Foreskin keratinocyte (primary cell): ENCODE measurements at places on chromosomes 3 and 15. TPM values are rescaled to one million over a fixed set of nuclear protein-coding genes. Genes with fewer than 3 reads are reported as not detected.

- peak; percentile 38 for DNase-seq
Observed at GRCh38 chr3:177603148-177603603, 405.9 kb upstream of the TBL1XR1 start.

- peak; percentile 82 for DNase-seq
Observed at GRCh38 chr15:29938361-29939335, 116.4 kb upstream of the TJP1 start.

DNA sequence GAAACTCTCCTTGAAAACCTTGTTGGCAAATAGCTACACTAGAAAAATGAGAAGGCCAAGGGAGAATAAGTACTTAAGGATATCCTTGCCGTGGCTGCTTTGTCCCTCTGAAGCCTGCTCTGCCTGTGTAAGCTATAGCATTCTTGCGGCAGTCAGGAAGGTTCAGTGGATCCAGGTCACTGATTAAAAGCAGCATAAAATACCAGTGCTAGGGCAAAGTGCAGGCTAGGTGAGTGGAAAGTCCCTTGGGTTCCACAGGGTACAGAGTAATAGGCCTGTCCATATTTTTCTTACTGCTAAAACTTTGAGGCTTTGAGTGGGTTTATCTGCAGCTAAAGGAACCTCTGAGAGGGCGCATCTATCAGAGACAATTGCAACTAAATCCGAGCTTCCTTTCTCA lies 10.3 kb downstream of the CXCR6 start:
- DNase-seq: no peak

DNA sequence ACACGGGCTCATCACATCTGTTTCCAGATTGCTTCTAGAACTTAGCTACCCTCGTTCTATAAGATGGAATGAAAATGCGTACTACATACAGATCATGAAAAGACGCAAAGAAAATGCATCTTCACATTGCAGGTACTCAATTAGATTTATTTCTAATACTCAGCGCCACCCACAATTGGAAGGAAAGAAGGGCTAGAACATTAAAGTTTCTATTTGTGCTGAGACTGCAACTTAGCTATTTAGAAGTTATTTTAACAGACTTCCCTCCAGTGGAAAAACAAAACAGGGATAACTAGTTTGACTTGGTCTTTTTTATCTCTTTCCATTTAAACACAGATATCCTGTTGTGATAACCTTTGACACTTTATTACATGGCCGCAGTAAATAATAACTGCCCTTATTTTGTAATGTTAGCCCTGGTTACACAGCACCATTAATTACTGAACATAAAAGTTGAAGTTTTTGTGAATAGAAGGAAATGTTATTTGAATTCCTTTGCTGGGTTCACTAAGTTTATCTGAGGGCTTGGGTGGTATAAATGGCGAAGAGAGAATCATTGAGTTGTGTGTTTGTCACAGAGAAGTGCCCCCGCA lies 86.9 kb upstream of the SLC25A26 start:
- DNase-seq: no peak

DNA sequence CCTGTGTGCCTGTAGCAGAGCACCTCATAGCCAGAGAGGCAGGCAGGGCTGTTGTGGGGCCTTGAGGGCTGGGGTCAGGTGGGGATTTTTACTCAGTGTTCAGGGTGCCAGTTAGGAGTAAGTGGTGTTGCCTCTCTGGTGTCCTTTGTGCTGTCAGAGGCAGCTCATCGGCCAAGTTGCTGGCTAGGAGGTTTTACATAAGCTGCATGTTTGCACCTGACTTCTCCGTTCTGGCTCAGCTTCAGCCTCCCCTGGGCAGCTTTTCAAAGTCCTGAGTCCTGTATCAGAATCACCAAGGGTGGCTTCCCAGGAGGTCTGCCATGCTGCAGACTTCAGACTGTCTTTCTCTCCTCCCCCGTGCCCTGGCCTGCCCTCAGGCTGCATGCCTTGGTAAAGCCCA lies 242.6 kb upstream of the TPM1 start:
- no peak for DNase-seq

DNA sequence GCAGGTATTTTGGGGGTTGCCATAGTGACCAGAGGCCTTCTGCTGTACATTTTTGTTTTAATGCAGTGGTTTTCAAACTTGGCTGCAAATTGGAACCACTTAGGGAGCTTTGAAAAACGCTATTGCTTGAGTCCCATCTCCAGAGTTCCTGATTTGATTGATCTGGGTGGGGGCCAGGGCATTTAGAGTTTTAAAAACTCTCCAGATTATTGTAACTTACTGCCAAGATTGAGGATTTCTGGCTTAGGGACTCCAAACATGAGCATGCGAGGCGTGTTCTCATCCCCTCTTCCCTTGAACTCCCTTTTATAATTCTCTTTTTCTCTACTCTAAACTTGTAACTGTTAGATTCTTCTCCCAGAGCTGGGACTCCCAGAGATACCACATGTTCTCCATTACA lies 340.8 kb upstream of the SUCLG2 start:
- no peak for DNase-seq

SCAANT1 gene
- total RNA-seq: not detected in 2 replicates

NMNAT3 gene
- 1.5 and 1.6 TPM in 2 replicates for total RNA-seq

GRCh38 chr3:56111606-56112304 lies 356.5 kb downstream of the ERC2 start:
- no peak for DNase-seq

DNA sequence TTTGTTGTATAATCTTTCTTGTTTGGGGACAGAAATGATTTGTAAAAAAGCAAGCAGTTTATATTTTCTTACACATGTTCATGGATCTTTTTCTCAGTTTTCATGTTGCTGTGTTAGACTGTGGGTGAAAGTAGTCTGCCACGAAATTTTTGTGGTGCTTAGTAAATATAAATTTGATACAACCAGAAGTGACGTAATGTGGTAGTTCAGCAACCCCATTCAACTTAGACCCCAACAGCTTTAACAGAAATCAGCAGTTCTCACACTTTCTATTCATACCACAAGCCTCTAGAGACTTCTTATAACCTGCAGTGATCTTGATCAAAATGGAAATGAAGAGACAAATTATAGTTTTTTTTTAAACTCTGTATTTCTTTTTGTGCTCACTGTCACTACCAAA lies 120.2 kb upstream of the IGSF10 start:
- no peak for DNase-seq

RFTN1 gene
- 29.3 and 33.9 TPM in 2 replicates for total RNA-seq

- no peak for DNase-seq
Observed at GRCh38 chr15:26996250-26996649, 25.3 kb downstream of the GABRG3 start.

DNA sequence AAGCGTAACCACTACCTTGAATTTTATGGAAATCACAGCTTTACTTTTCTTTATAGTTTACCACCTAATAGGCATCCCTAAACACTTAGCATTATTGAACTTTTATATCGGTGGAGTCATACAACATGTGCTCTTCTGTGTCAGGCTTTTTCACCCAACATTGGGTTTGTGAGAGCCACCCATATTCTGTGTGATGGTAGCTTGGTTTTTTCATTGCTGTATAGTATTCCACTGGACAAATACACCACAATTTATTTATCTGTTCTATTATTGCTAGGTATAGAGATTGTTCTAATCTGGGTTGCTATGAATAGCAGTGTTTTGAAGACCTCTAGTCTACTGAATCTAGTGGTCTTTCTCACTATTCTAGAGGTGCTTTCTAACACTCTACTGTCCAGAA lies 31.6 kb upstream of the ATP1B3 start:
- no peak for DNase-seq

C2CD4A gene
- total RNA-seq: not detected in 2 replicates

PAK6 gene
- 14.1 and 15.6 TPM in 2 replicates for total RNA-seq

DNA sequence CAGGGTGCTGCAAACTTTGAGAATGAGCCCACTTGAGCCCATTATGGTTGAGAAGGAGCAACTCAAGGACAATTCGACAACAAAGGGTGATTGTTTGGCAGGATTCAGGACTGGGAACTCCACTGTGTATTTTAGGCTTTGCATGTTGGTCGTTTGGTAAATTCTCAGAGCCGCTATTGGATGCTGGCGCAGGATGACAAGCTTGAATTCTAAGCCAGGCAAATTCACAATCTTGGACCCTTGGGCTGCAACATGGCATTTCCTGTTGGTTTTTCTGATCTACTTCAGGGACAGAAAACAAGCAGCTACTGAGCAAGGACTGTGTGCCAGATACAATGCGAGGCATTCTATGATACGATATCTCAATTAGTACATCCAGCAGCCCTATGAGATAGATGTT lies 82.8 kb downstream of the RYR3 start:
- no peak for DNase-seq

- no peak for DNase-seq
Observed at GRCh38 chr3:18740631-18741583, 315.8 kb upstream of the SATB1 start.
